ENCODE measurements at places on chromosomes 3 and 15. TPM values are rescaled to one million over a fixed set of nuclear protein-coding genes. Genes with fewer than 3 reads are reported as not detected.

Gene GP5
- total RNA-seq = 0.23 TPM

Gene SOX2
- not detected for total RNA-seq

Gene CPN2
- total RNA-seq = not detected

DNA sequence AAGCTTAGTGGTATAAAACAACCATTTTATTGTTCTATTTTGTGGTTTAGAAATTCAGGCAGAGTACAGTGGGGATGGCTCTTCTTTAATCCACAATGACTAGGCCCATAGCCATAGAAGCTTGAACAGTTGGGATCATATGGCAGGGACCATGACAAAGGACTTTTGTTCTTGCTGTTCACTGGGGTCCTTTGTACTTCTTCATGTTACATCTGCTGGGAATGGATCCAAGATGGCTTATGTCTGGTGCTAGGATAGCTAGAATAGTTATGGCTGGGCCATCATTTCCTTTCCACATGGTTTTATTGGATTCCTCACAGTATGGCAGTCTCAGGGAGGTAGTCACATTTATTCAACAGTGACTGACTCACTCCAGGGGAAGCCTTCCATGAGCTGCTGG is 427.9 kb upstream of the AGTR1 start:
- DNase-seq = no peak
- no peaks in the 10 kb centered on the region for H3K36me3 ChIP-seq
- H3K27me3 ChIP-seq = no peaks in the 10 kb centered on the region

Gene CD96
- 64.2 TPM for total RNA-seq

Gene CYP1A2
- total RNA-seq = not detected

DNA sequence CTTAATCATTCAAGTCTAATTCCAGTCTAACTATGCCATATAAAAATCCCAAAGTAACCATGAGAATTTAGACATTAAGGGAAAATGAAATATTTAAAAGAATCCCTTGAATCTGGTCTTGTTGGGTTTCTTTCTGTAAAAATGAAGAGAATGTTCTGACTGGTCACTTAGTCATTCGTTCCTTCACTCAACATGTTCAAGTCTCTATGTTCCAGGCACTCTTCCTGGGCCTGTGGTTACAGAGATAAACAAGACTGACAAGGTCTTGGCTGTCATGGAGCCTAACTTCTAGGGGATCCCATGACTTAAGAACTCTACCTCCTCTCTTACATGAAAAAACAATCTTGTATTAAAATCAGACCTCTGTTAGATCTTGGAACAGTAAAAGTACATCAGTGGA is 638.6 kb upstream of the TBL1XR1 start:
- no peak overlapping the region for H3K4me3 ChIP-seq
- H3K27ac ChIP-seq = no peak overlapping the region
- H3K27me3 ChIP-seq = no peaks in the 10 kb centered on the region
- H3K36me3 ChIP-seq = no peaks in the 10 kb centered on the region

GRCh38 chr3:24160424-24161095 is 215.5 kb downstream of the NR1D2 start:
- peaks cover 2% of the 10 kb centered on the region for H3K27me3 ChIP-seq
- no peaks in the 10 kb centered on the region for H3K36me3 ChIP-seq
- DNase-seq = no peak
- H3K27ac ChIP-seq = no peak overlapping the region
- peaks cover 2% of the 10 kb centered on the region for H3K4me1 ChIP-seq

Gene LMLN
- total RNA-seq = 4.3 TPM

Gene CORO2B
- 0.41 TPM for total RNA-seq

DNA sequence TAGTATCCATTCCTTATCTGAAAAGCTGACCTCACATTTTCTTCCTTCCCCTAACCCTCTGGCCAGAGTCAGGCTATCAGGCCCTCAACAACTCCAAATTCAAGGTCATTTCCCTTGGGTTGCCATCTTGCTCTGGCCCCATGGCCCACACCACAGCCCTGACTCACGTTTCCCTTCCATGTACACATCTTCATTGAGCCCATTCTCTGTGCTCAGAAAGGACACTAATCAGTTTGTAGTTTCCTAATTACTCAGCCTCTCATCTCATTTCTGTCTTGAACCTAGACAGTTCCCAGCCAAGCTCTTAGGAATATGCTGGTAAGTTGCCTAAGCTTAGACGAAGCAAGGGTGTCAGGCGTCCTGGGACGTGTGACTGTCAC is 14.9 kb downstream of the TGM5 start:
- DNase-seq = no peak
- H3K36me3 ChIP-seq = no peaks in the 10 kb centered on the region
- peaks cover 3% of the 10 kb centered on the region for H3K27me3 ChIP-seq
- H3K4me1 ChIP-seq = peaks cover 48% of the 10 kb centered on the region

- no peaks in the 10 kb centered on the region for H3K36me3 ChIP-seq
- H3K4me1 ChIP-seq = no peaks in the 10 kb centered on the region
- H3K27ac ChIP-seq = no peak overlapping the region
- H3K4me3 ChIP-seq = no peak overlapping the region
- DNase-seq = no peak
- H3K27me3 ChIP-seq = no peaks in the 10 kb centered on the region
Measured at GRCh38 chr3:84906065-84906464, 52.7 kb upstream of the CADM2 start.

DNA sequence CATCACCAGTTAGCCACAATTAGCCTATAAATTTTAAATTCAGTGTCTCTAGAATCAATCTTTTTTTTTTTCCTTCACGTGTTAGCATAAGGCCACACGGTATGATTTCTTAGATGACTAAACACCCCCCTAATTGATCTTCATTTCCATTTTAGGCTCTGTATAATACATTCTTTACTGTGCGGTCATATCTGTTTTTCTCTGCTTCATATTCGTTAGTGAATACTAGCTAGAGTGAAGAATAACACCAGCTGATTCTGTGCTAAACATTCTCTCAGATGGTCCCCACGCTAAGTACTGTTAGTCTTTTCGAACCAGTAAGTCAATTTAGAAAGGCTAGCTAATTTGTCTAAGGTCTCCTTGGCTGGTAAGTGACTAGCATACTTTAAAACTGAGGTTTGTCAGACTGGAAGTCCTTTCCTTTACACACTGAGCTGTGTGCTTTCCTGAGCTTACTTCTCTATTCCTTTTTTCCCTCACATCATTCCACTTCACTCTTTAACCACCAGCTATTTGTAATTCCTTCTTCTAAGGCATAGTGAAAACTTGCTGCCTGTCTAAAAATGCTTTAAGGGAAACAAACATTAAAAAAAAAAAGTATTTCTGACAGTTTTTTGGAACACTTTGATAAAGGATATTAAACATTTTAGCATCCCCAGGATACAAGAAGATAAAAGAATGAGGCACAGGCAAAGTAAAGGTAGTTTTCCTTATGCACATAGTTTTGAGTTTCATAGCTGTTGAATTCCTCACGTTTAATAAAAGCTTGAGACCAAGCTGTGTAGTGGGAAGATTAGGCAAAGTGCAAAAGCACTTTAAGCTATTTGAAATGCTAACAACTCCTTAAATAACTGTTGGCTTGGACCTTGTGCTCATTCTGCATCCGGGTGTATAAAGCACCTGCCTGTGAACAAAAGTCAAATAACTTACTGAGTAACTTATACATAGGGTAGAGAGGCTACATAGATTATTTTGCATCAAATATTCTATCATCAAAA is 17.1 kb downstream of the ZFAND6 start:
- H3K36me3 ChIP-seq = peaks cover 28% of the 10 kb centered on the region
- H3K4me3 ChIP-seq = no peak overlapping the region
- H3K27me3 ChIP-seq = no peaks in the 10 kb centered on the region
- H3K4me1 ChIP-seq = peaks cover 31% of the 10 kb centered on the region
- DNase-seq = no peak
- no peak overlapping the region for H3K27ac ChIP-seq

GRCh38 chr3:161851941-161852566 is 355.4 kb downstream of the OTOL1 start:
- no peaks in the 10 kb centered on the region for H3K36me3 ChIP-seq
- no peaks in the 10 kb centered on the region for H3K27me3 ChIP-seq
- peak; percentile 14 for DNase-seq
- no peak overlapping the region for H3K4me3 ChIP-seq
- H3K27ac ChIP-seq = no peak overlapping the region

- no peak overlapping the region for H3K4me3 ChIP-seq
- H3K36me3 ChIP-seq = peaks cover 14% of the 10 kb centered on the region
- no peak for DNase-seq
- no peaks in the 10 kb centered on the region for H3K27me3 ChIP-seq
Measured at GRCh38 chr3:43710607-43711006, 19.9 kb downstream of the ABHD5 start.

DNA sequence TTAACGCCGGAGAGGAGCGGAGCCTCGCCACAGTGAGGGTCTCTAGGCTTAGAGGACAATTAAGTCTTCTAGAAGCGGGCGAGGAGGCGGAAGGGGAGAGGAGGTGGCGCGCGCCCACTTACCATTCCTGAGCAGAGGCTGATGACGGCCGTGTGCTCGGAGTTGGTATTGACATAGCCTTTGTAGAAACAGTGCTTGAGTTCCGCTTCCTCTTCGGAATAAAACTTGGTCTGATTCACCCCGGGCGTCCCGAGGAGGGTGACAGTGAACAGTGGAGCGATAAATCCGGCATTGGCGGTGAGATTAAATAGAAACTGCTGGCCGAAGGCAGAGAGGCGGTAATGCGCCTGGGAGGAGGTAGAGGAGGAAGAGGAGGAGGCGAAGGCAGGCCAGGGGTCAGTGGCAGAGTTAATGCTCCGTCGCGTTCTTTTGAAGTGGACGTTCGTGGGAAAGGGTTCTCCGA is 1.3 kb downstream of the ADAMTS9 start:
- DNase-seq = no peak
- no peaks in the 10 kb centered on the region for H3K4me1 ChIP-seq
- H3K36me3 ChIP-seq = no peaks in the 10 kb centered on the region
- peaks cover 51% of the 10 kb centered on the region for H3K27me3 ChIP-seq
- no peak overlapping the region for H3K4me3 ChIP-seq
- H3K27ac ChIP-seq = no peak overlapping the region

GRCh38 chr3:70603103-70603502 is 290.7 kb upstream of the MDFIC2 start:
- DNase-seq = no peak
- no peaks in the 10 kb centered on the region for H3K4me1 ChIP-seq
- H3K4me3 ChIP-seq = no peak overlapping the region

DNA sequence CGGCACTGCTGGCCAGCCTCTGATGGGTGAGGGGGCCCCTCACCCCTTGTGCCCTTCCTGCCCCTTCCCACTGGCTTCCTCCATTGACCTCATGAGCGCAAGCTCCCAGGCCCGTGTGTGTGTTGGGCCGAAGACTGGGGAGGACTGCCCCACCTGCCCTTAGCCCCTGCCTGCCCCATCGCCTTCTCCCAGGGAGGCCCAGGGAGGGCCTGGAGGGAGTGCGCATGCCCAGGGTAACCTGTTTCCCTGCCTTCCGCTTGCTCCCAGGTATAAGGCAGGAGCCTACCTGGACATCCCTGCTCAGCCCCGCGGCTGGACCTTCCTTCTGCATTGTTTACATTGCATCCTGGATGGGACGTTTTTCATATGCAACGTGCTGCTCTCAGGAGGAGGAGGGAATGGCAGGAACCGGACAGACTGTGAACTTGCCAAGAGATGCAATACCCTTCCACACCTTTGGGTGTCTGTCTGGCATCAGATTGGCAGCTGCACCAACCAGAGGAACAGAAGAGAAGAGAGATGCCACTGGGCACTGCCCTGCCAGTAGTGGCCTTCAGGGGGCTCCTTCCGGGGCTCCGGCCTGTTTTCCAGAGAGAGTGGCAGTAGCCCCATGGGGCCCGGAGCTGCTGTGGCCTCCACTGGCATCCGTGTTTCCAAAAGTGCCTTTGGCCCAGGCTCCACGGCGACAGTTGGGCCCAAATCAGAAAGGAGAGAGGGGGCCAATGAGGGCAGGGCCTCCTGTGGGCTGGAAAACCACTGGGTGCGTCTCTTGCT is 8.8 kb downstream of the DLL4 start:
- H3K27ac ChIP-seq = no peak overlapping the region
- H3K4me1 ChIP-seq = peaks cover 8% of the 10 kb centered on the region
- H3K36me3 ChIP-seq = no peaks in the 10 kb centered on the region
- peaks cover 6% of the 10 kb centered on the region for H3K27me3 ChIP-seq
- no peak for DNase-seq

DNA sequence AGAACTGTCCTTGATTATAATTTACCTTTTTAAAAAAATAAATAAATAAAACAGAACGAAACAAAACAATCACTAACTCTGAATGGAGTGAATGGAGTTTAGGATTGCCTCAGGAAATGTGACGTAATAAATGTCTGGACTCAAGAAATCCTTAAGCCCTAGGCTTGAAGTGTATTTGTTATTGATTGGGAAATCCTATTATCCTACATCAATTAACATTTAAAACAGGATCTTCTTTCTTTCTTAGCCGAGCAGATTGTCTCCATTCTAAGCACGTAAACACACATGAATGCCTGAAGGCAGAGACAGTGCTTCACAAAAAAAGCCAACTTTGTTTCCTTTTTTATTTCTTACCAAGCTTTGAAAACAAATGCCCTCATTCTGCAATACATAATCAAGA is 33.4 kb downstream of the KAT2B start:
- no peak overlapping the region for H3K27ac ChIP-seq
- H3K4me3 ChIP-seq = no peak overlapping the region
- peaks cover 3% of the 10 kb centered on the region for H3K4me1 ChIP-seq

DNA sequence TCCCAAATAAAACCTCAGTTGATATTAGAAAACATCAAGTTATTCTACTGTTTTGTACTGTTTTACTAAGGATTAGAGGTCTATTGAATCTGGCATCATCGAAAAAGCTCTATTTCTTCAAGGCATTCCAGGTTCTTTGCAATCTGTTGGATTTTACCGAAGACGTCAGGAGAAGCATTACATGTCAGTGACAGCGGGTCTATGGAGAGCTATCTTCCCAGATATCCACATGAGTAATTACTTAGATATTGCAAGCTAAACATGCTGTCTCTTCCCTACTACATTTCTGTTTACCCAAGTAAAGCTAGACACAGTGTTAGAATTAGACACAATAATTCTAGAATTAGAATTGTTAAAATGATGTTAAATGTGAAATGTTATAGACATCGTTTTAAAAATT is 10.8 kb upstream of the GOLGA6L2 start:
- no peak overlapping the region for H3K27ac ChIP-seq
- H3K36me3 ChIP-seq = no peaks in the 10 kb centered on the region
- no peaks in the 10 kb centered on the region for H3K4me1 ChIP-seq
- no peak for DNase-seq
- H3K27me3 ChIP-seq = peaks cover 2% of the 10 kb centered on the region
